ENCODE measurements at places on chromosomes 1 and 21.

DNA sequence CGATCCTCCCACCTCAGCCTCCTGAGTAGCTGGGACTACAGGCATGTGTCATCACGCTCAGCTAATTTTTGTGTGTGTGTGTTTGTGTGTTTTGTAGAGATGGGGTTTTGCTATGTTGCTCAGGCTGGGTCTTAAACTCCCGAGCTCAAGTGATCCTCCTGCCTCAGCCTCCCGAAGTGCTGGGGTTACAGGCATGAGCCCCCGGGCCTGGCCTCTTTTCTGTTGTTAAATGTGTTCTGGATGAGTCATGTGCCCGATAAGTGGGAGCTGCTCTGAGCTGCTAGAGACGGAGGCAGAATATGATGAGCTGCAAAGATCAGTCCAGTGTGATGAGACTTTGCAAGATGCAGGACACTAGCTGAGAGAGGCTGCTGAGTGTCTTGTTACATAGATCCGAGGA lies 75.5 kb downstream of the VPS13D start:
- DNase-seq = no peak

DNA sequence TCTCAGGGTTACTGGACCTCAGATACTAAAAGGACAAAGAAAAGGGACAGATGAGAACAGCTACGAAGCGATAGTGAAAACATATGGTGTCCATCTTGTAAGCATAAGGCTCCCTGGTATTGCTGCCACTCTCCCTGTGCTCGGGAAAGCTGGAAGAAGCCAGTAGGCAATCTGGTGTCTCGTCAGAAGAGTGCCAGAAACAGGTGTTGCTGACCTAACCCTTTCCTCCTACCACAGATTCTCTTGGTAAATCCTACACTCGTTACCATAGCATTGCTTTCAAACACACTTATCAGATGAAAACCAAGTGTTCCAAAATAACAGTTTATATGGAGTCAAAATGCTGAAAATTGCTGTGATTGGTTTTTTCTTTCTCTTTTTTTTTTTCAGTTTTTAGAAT lies 146.3 kb downstream of the NRIP1 start:
- no peak for DNase-seq

- no peak for DNase-seq
Observed at GRCh38 chr1:207810173-207810572, 58.3 kb downstream of the CD46 start.

DNA sequence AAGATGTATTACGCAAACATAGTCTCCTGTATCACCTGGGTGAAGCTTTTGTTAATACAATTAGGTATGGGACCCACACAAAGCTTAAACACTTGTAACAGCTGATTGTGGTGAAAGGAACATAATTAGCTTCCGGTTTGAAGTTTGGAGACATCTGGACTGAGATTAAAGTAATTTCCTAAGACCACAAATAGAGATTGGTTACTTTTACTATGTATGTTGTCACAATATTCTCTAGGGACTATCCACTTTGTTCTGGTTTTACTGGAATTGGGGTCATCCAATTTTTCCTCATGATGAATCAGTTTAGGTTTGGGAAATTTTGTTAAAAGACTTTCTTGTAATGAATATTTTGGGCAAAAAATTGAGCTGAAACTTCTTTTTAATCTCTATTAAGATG lies 71.8 kb upstream of the SAMSN1 start:
- no peak for DNase-seq

DNA sequence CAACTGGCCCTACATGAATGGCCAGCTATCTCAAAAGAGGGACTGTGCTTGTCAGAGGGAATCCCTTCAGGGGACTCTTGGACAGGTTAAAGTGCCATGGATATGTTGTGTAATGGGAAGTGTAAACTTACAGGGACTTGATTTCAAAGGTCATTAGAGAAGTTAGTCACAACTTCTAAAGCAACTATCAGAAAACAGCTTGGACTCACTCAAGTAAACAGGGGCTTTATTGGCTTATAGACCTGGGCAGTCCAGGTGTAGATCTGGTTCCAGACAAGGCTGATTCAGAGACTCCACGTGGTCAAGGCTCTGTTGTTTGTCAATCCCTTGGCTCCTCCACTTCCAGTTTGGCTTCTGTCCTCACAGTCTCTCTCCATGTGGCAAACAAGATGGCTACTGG lies 2.3 kb downstream of the CRP start:
- no peak for DNase-seq

GRCh38 chr1:194024659-194025058 lies 838.2 kb upstream of the B3GALT2 start:
- no peak for DNase-seq

- DNase-seq = no peak
Observed at GRCh38 chr1:52127181-52128180, 14.4 kb upstream of the ZFYVE9 start.

DNA sequence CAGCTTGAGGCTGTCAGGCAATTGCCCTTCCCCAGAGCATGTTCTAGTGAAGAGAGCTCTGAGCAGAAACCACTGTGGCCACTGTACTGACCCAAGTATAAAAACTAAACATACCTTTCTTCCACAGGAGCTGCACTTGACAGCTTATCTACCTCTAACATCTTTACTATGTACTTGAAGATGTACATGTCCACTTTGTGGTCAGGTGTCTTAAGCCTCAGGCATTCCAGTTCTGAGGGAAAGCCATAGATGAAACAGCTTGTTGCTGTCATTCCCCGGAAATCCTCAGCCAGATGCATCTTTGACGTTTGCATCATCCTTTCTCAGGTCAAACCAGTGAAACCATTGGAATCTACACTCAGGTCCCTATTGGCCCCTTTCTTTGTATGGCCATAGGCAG lies 70.4 kb downstream of the CHRM3 start:
- DNase-seq = no peak

DNA sequence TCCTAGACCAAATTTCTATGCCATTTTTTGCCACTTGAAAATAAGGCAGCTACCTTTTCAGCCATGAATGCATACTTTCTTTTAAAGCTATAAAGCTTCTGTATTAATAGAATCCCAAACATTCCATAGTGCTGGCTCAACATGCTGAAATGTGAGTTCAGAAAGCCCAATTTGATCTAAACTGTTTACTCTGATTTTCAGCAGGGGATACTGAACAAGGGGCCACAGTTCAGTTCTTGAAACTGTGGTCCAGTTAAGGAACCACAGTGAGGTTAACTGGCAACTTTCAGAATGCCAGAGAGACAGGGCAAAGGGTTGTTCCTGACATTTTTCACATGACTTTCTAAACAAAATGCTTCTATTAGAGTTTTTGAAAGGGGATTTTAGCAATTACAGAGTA lies 85.7 kb upstream of the COL11A1 start:
- no peak for DNase-seq

DNA sequence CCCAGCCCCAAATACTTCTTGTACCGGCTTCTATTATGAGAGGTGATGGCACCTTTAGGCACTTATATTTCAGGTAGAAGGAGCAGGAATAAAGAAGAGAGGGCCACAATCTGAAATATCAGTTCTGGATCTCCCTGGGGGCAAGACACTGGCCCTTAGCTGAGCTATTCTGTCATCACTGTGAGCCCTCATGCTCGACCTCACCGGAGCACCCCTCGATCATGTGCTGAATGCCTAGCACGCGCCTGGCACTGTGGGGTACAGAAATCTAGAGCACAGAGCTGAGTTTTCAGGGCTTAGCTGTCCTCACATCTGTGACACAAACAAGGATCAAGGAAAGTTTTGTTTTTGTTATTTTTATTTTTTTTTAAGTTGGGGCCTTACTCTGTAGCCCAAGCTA lies 7.6 kb upstream of the MX1 start:
- DNase-seq = no peak

- DNase-seq = no peak
Observed at GRCh38 chr1:224939844-224940425, 10.5 kb downstream of the DNAH14 start.

- no peak for DNase-seq
Observed at GRCh38 chr1:211487672-211488208, 4.2 kb downstream of the RD3 start.

- no peak for DNase-seq
Observed at GRCh38 chr21:45219517-45219916, 68.2 kb downstream of the POFUT2 start.

DNA sequence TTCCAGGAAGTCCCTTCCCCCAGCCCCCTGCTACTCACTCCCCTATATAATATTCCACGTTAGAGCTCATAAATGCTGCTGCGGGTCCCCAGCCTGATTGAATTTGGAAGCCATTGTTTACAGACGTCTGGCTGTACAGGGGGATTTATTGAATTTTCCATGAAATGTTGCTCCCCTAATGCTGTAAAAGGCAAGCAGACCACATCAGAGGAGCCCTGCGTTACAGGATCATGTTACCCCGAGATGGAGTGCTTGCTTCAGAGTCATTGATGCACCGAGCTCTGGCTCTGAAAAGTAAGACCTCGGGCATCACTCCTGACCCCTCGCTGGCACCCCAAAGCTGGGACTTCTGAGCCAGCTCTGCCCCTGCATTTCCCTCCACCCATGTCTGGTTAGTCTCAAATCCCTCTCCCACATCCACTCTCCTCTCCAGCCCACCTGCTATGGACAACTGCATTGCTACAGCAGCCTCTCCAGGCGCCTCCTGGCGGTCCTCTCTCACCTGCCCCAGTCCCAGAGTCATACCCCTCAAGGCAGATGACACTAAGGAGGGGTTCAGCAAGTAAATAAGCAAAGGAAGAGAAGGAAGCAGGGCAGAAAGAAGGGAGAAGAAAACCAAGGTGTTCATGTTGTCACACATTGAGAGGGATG lies 127.8 kb downstream of the TMEM53 start:
- DNase-seq = no peak

GRCh38 chr21:44729336-44730027 lies 18.1 kb upstream of the TSPEAR start:
- no peak for DNase-seq

- no peak for DNase-seq
Observed at GRCh38 chr1:26608895-26609294, 79.3 kb downstream of the RPS6KA1 start.

DNA sequence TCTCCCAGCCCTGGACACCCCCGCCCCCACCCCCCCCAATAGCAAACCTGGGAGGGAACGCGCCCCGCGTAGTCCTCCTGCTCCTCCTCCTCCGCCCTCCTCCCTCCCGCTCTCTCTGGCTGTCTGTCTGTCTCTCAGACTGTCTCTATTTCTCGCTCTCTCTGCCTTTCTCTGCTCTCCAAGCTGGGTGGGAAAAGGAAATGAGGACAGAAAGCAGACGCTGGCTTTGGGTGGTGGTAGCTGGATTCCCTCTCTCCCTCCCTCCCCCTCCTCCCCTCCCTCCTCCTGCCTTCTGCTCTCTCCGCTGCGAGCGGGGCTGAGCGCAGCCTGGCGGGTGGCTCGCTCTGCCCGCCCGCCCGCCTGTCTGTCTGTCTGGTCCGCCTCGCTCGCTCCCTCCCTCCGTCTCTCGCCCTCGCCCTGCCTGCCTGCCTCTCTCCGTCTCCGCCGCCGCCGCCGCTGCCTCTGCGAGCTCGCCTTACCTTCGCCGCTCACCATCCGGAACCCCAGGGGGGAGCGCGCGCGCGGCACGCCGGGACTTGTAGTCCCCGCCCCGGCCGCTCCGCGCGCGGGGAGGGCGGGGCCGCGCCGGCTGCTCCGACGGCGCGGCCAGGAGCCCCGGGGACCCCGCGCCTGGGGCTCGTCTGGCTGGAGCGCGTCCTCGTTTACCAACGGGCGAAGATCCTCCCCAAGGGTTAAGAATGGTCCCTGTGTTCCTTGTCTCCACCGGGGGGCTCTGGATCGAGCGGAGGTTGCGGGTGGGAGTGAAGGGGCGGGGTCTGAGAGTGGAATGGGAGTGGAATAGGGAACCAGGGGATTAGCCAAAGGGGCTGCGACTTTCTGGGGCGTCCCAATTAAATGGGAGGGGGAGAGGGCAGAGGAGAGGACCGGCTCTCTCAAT lies at the start of gene AHDC1:
AHDC1 (minus strand) TSS at position 464 of the 898 bp plus-strand sequence. CDS start 52,029 bp downstream, outside the sequence.
- peak; percentile 86 for DNase-seq

- DNase-seq = no peak
Observed at GRCh38 chr1:206449565-206449964, 20.7 kb upstream of the IKBKE start.

GRCh38 chr1:97996880-97997279 lies 76.0 kb upstream of the DPYD start:
- no peak for DNase-seq

DNA sequence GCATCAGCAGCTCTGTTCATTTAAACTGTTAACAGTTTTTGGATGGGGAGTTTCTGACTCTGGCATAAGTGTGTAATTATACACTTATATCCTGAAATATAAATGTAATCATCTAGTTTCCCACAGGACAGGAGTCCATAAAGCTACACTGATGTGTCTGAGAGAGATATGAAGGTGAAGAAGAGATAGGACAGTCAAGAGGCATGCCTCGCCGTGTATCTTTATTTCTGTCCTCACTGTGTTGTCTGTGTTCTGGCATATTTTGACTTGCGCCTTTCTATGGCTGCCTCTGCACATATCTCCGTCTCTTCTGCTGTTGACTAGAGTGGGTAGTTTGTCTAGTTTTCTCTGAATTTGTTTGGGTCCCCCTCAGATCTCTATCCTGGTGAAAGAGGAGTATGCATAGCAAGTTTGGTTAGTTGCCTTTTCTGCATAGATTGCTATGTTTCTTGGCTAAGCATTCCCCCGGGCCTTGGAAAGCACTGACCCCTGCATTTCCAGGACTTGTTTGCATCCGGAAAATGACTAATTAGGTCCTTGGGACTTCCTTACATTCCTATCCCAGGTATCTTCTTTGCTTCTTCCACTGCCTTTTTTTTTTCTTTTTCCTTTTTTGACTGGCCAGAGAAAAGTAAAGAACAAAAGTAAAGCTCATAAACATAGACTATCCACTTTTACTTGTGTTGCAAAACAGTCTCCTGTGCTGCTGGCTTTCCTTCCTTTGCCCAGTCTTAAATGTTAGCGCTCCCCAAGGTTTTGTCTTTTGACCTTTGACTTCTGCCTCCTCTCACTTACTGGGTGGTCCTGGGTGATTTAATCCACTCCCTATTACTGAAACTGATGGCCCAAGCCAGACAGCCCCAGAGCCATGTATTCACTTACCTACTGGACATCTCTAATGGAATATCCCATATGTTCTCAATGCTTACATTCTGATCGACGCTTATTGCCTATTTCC lies 27.6 kb upstream of the CNN3 start:
- DNase-seq = no peak

DNA sequence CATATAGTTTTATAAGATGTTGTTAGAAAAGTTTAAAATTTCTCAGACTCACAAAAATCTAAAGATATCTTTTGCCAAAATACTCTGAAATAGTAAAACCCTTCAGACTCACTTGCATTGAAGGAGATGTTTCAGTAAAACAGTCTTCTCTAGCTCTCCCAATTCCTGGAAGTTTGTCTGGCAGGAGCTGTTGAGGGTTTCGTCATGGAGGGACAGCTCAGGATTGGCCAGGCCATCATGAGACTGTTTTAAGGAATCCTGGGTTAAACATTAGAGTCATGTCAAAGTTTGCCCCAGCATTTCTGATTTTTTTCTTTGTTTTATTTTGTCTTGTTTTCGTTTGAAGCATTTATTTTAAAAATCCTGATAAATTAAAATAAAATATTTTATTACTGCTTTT lies 293.8 kb upstream of the PBX1 start:
- no peak for DNase-seq

DNA sequence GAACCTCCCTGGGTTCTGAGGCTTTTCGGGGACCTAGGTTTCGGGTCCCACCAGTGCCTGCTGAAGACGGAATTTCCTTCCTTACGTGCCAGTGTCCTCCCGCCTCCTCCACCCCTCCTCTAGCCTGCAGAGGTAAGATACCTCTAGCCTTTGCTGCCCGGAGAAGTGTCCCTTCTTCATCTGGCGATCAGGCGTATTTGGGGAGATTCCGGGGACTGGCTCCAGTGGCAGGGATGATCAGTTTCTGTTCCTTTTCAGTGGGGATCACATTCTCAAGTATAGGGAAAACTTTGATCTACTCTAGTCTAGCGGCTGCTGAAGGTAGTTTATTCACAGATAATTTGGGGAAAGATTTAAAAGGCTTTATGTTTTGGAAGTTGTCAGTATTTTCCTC lies 674 bp downstream of the CEP350 start:
- DNase-seq = no peak

- no peak for DNase-seq
Observed at GRCh38 chr1:82108843-82109242, 308.1 kb downstream of the ADGRL2 start.

Measured in stimulated activated CD4-positive, alpha-beta T cell treated with anti-CD3 and anti-CD28 coated beads, Interleukin-15, amount 100 ng/mL, for 1 hour (primary cell).